Mammary epithelial cell (primary cell): ENCODE measurements at places on chromosomes 11 and 22. TPM values are rescaled to one million over a fixed set of nuclear protein-coding genes. Genes with fewer than 3 reads are reported as not detected.

- DNase-seq, result no peak
These were observed 132.6 kb downstream of the MICAL2 start for GRCh38 chr11:12242966-12243365.

- DNase-seq, result no peak
These were observed 180.5 kb downstream of the C11orf91 start for GRCh38 chr11:33520112-33520511.

DNA sequence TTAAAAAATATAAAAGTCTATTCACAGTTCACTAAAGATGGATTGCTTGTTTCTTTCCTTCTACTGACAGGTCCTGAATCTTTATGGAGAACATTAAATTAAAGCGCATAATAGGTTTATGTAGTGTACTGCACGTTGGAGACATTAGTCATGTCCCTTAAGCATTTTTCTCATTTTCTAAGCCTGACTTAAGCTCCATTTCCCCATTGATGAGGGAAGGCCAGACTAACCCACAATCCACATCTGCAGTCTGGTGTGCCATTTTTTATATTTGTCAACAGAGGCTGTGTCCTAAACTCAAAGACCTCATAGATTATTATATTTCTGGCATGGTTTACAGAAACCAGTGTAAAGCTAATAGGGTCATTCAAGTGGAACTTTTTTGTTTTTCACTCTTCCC lies 39.9 kb downstream of the CADM1 start:
- no peak for DNase-seq

DNA sequence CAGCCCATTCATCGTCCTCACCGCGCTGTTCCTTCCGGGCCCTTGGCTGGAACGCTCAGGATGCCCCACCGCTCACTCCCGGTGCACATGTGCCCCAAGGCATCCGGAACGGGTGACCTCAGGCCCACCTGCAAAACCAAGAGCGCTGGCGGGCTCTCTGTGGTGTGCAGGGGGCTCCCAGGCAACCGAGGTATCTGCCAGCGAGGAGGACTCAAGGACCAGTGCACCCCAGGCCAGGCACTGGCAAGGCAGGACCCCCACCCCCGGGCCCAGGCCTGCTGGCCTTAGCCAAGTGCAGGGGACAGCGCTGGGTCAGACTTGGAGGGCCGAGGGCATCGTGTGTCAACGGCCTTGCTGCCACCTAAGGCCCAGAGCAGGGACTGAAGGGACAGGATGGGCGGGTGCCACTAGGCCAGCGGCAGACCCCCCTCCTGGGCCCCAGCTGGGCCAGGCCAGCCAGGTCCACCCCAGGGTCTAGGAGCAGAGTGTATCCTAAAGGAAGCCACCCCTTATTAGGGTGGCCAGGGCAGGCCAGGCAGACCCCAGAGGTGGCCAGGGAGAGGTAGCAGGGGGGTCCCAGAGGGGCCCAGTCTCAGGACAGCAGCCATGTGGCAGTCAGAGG lies 8.5 kb downstream of the TNNT3 start:
- DNase-seq, result no peak

DNA sequence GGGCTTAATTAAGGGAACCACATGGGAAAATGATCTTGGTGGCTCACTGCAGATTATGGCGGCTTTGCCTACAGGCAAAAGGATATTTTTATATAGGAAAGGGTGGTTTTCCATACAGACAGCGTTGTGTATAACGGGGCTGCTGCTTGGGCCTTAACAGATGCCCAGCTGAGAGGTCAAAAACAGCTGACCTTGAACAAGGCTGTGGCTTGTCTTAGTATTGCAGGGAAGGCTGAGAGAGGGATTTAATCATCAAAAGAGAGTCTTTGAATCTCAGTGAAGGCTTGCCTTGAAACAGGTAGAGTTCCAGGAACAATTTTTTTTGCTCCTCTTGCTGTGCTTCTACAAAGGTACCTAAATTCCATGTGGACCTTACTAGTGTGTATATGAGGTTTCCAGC lies 301.6 kb upstream of the C11orf87 start:
- no peak for DNase-seq

DNA sequence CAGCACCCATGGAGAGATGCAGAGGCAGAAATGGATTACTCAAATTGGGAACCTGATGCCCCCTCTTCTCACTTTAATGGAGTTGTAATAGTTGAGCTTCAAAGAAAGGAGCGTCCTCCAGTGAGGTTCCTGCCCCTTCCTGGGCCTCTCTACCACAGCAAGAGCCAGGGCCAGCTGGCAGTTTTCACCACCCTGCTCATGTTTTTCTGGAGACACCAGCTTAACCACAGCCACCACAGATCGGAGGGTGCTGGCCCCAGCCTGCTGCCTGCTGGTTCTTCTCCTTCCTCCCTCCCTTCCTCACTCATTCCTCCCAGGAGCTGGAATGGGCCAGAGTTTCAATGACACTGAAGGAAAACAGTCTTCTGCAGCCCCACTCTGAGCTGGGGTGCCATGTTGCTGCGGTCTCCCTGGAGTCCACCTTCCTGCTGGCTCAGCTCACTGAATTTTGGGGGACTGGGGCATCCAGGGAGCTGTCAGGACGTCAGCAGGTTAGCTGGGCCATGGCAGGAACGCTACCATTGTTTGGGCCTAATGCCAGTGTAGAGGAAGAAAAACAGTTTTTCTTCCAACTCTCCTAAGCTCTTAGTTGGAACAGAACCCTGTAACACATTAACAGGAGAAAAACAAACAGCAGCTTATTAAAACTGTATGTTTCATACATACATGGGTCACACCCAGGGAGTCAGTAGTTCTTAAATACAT lies 57.7 kb downstream of the TRAF6 start:
- DNase-seq, result peak; percentile 19

- DNase-seq, result no peak
These were observed 288.1 kb downstream of the TBC1D22A start for GRCh38 chr22:47050401-47051051.

GRCh38 chr11:47904048-47904447 lies 55.9 kb upstream of the NUP160 start:
- DNase-seq, result no peak

DNA sequence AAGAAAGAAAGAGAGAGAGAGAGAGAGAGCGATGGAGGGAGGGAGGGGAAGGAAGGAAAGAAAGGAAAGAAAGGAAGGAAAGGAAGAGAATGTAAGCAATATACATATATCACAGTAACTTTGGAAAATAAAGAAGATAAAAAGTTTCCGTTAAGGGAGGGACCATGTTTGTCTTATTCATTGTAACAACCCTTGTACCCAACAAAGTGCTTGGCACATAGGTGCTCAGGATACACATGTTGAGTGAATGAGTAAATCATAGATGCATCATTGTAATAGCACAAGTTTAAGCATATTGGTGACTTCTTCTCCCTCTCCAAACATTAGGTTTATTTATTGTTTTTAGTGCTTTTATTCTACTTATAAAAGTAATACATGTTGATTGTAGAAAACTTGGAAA lies 39.7 kb upstream of the ZNRF3 start:
- no peak for DNase-seq

- DNase-seq, result no peak
These were observed 64.1 kb upstream of the BIRC3 start for GRCh38 chr11:102253020-102253715.

DNA sequence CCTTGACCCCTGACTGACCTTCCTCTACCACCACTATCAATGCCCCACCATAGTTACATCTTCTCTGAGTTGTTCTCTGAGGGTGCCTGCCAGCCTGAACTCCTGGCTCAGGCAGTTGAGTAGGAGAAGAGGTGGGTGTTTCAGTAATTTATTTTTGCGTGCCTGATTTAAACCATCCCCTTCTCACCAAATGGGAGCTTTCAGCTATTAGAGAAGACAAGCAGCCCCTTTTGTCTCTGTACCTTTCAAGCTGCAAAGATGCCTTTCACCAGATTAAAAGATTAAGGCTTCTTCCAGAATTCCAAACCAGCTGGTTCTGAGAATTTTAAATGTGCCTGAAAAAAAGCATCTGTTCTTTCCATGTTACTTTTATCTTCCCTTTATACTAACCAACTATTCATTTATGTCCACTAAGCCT lies 223.8 kb downstream of the FAM76B start:
- no peak for DNase-seq

DNA sequence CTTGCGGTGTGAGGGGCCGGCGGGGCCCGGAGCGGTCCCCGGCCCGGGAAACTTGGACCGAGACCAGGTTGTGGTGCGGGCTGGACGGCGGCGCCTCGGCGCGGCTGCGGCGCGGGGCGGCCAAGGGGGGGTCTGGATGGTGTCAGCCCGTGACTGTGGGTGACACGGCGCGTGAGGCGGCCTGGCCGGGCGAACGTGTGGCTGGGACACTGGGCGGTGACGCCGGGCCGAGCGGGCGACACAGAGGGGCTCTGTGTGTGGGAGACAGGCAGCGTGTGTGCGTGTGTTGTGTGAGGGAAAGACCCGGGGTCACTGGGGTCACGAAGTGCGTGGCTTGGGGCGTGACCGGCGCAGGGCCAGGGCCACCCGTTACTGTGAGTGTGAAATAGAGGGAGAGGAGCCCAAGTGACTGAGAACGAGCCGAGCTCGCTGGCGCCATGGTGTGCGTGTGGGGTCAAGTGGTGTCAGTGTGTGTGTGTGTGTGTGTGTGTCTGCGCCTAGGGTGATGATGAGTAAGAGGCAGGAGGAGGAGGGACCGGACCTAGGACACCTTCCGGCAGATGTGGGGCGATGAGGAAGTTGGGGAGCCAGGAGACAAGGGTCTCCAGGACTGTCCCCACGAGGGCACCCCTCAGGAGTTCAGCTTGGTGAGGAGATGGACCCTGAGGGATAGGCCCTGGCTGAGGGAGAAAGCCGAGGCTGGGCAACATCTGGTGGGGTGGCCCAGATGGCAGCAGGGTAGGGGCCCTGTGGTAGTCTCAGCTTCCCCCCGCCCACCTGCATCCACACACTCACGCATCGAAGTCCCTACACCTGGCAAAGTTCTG lies 817 bp downstream of the RELT start:
- peak; percentile 81 for DNase-seq

DNA sequence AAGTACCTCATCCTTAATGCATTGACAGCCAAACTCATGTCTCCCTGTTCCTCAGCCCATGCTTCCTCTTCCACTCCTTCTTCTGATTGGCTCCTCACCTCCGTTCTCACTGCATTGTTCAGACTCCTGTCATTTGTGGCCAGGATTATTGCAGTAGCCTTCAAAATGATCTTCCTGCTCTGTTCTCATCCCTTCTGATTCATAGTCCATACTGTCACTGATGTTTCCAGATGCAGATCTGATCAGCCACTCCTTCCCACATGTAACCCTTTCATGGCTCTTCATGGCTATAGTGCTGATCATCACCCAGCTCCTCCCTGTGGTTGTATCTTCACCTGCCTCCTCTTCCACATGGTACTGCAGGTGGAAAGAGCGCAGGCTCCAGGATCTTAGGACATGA lies 71.7 kb downstream of the DEPDC5 start:
- DNase-seq, result peak; percentile 38

GRCh38 chr22:17629641-17630040 lies 1.1 kb upstream of the ATP6V1E1 start:
- DNase-seq, result no peak

DNA sequence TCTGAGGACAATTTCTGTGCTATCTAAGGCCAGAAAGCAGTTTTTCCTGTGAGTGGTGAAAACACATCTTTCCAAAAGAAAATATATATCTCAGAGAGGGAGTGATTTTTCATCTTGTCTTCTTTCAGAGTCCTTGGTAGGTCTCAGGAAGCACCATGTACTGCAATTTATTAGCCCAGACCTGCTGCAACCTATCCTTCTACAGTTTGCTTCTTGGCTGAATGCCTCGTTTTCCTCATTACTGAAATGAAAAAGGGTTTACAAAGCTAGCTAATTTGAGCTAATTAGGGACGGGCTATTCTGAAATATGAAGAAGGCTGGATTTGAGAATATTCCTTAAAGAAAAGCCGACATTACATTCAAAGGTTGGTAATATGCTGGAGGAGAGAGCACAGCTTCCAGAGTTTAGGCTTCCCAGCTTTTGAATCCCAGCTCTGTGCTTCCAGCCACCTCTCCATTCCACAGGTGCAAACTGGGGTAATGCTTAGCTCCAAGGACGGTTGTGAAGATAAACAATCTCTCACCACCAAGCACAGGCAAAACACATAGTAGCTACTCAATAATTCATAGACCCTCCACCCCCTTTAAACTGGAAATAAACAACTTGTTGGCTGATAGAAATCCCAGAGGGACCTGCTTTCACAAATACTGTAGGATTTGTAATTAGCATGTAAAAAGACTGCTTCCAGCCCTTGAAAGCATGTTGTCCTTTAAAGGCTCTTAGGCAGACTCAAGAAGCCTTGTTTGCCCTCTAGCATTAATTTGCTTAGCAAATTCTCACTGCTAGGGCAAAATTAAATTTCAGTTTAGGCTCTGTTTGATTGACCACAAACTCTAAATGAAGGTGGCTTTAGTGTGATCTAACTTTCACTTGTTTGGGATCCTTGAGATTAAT lies 24.5 kb upstream of the SESN3 start:
- DNase-seq, result no peak

- no peak for DNase-seq
These were observed 76.1 kb downstream of the MED15 start for GRCh38 chr22:20583471-20583922.

GRCh38 chr22:25085930-25086901 lies 113.4 kb upstream of the CRYBB3 start:
- DNase-seq, result peak; percentile 24

DNA sequence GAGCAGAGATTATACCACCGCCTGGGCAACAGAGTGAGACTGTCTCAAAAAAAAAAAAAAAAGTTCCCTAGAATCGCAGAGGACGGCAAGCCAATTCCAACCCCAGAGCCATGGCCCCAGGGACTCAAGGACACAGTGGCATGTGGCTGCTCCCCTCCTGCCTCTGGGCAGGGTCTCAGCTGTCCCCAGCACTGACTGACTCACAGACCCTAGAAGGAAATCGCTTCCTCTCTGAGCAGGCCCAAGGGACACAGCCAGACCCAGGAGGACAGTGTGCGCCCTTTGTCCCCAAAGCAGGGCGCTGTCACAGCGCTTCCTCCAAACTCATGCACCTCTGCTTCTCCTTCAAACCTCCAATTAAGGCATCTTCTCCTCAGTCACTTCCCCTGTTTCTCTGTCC lies 2.3 kb downstream of the PACSIN3 start:
- no peak for DNase-seq

The ACRV1 gene
- total RNA-seq, result not detected

The C11orf42 gene
- total RNA-seq, result not detected in 2 replicates

The DCDC1 gene
- total RNA-seq, result not detected in 2 replicates

The PPP1CA gene
- 158 and 182 TPM in 2 replicates for total RNA-seq
